ENCODE measurements at places on chromosomes 2 and 18. TPM values are rescaled to one million over a fixed set of nuclear protein-coding genes. Genes with fewer than 3 reads are reported as not detected.

DNA sequence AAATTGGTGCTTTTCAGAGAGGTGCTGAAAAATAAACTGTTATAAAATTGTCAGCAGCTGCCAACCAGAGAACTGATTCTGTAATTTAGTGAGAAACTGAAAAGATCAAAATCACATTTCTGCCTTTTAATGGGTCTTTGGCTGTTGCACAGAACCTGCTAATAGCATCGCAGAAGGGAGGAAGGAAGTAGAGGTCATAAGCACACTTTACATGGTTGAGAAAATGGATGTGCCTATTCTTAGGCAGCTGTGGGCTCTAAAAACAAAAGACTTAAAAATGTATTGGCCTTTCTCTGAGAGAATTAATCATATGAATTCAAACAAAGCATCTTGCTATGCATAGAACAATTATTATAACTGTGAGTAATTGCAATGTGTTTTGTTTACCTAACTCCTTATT lies 1186.9 kb downstream of the DSC3 start:
- no peak overlapping the region for H3K27ac ChIP-seq
- no peaks in the 10 kb centered on the region for H3K27me3 ChIP-seq
- DNase-seq: no peak
- H3K36me3 ChIP-seq: no peaks in the 10 kb centered on the region
- no peak overlapping the region for H3K4me3 ChIP-seq
- H3K4me1 ChIP-seq: no peaks in the 10 kb centered on the region

DNA sequence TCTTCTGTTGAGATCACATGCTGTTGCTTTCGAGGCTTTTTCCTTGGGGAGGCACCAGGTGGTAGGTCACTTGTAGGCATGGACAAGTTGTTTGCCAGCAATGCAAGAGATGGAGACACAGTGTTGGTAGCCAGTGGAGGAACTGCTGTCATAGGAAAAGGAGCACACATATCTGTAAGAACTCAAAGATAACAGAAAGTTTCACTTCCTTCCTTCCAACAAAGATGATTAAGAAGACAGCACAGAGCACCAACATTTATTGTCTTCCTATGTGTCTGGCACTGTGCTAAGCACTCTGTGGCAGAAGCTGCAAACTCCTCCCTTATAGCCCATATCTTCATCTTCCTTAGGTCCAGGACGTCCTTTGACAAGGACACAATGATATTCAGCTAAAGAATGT lies 64.5 kb upstream of the AMMECR1L start:
- no peaks in the 10 kb centered on the region for H3K4me1 ChIP-seq
- no peaks in the 10 kb centered on the region for H3K27me3 ChIP-seq
- H3K4me3 ChIP-seq: no peak overlapping the region
- peaks cover 36% of the 10 kb centered on the region for H3K36me3 ChIP-seq
- H3K27ac ChIP-seq: no peak overlapping the region
- peak; percentile 41 for DNase-seq

- no peak overlapping the region for H3K4me3 ChIP-seq
- H3K4me1 ChIP-seq: no peaks in the 10 kb centered on the region
- H3K27ac ChIP-seq: no peak overlapping the region
Measured at GRCh38 chr2:40360652-40361051, 91.2 kb downstream of the SLC8A1 start.

- H3K4me3 ChIP-seq: no peak overlapping the region
- H3K27ac ChIP-seq: no peak overlapping the region
- H3K36me3 ChIP-seq: peaks cover 4% of the 10 kb centered on the region
- H3K4me1 ChIP-seq: peaks cover 90% of the 10 kb centered on the region
- H3K27me3 ChIP-seq: no peaks in the 10 kb centered on the region
- no peak for DNase-seq
Measured at GRCh38 chr2:191840921-191841320, 6.0 kb downstream of the CAVIN2 start.

DNA sequence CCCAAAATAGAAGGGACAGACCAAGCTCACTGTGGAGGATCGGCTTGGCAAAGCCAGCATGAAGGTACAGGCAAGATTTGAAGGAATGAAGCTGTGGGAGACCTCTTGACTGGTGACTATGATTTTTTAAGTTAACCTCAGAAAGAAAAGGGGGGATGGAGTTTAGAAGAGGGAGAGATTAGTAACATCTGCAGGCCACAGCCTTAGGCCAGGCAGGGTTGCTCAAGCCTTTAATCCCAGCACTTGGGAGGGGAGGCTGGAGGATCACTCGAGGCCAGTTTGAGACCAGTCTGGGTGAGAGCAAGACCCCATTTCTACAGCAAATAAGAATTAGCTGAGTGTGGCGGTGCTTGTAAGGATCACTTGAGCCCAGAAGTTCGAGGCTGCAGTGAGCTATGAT lies 46.6 kb downstream of the ZNF532 start:
- DNase-seq: no peak
- H3K36me3 ChIP-seq: no peaks in the 10 kb centered on the region
- H3K4me3 ChIP-seq: no peak overlapping the region
- no peak overlapping the region for H3K27ac ChIP-seq
- H3K4me1 ChIP-seq: peaks cover 23% of the 10 kb centered on the region

GRCh38 chr2:235041221-235041917 lies 89.6 kb downstream of the SH3BP4 start:
- H3K4me3 ChIP-seq: no peak overlapping the region
- H3K4me1 ChIP-seq: no peaks in the 10 kb centered on the region
- no peaks in the 10 kb centered on the region for H3K27me3 ChIP-seq
- no peak overlapping the region for H3K27ac ChIP-seq
- no peaks in the 10 kb centered on the region for H3K36me3 ChIP-seq

GRCh38 chr2:147628971-147629421 lies 215.8 kb upstream of the ACVR2A start:
- H3K4me1 ChIP-seq: no peaks in the 10 kb centered on the region
- no peak overlapping the region for H3K4me3 ChIP-seq
- no peaks in the 10 kb centered on the region for H3K27me3 ChIP-seq
- DNase-seq: no peak

DNA sequence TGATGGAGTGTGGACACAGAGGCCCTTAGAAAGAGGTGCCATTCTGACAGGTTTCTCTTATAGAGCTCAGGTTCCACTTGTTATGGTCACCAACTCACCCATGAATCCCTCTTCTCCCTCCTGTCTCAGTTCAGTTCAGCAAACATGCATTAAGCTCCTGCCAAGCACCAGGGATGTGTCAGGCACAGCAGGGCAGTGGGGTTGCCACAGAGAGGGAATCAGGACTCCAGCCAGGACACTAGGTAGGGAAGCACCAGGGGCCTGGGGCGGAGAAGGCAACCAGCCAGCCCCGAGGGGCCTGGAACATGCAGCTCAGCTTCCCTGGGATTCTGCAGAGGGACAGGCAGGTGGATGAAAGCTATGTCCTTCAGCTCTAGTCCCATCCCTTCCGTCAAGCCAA lies 44.6 kb downstream of the TOGARAM2 start:
- no peak overlapping the region for H3K27ac ChIP-seq
- no peaks in the 10 kb centered on the region for H3K4me1 ChIP-seq
- no peak overlapping the region for H3K4me3 ChIP-seq
- H3K27me3 ChIP-seq: no peaks in the 10 kb centered on the region

DNA sequence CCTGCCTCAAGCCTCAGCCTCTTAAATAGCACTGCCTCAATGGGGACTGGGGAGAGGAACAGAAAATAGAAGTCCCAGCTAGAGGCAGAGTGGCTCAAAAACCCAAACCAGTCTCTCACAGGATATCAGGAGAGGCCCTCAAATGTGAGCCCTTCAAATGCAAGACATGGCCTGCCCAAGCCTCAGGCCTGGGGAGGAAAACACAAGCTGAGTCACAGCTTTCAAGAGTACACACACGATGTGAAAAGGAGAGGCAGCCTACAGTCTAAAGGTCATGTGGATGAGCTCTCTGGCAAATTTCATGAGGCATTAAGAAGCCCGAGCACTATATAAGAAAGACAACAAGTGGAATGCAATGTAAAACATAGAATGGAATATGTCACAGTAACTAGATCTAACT lies 316.6 kb upstream of the MEX3C start:
- H3K4me1 ChIP-seq: no peaks in the 10 kb centered on the region
- H3K36me3 ChIP-seq: no peaks in the 10 kb centered on the region
- H3K27ac ChIP-seq: no peak overlapping the region
- no peak overlapping the region for H3K4me3 ChIP-seq

DNA sequence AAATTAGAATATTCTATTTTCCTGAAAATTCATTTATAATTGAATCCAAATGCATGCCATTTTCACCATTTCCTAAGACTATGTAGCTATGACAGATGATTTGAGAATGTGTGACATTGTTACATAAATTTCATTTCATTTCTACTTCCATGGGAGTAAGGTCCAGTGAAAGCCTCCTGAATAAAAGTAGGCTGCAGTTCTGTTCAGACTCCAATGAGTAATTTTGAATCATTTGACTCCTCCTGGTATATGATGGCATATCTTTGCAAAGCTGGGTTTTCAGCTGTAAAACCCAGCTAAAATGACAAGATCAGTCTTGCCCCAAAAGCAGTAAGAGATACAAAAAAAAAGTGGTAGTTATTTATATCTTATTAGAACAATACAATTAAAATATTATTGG lies 101.0 kb upstream of the DNAJC10 start:
- H3K4me3 ChIP-seq: no peak overlapping the region
- no peaks in the 10 kb centered on the region for H3K36me3 ChIP-seq
- no peaks in the 10 kb centered on the region for H3K4me1 ChIP-seq
- DNase-seq: no peak
- no peaks in the 10 kb centered on the region for H3K27me3 ChIP-seq

- no peak overlapping the region for H3K27ac ChIP-seq
- H3K4me3 ChIP-seq: no peak overlapping the region
- DNase-seq: no peak
- H3K36me3 ChIP-seq: no peaks in the 10 kb centered on the region
- H3K27me3 ChIP-seq: no peaks in the 10 kb centered on the region
Measured at GRCh38 chr2:74671479-74671878, 17.4 kb downstream of the SEMA4F start.

- no peaks in the 10 kb centered on the region for H3K4me1 ChIP-seq
- no peaks in the 10 kb centered on the region for H3K36me3 ChIP-seq
- H3K27me3 ChIP-seq: no peaks in the 10 kb centered on the region
- H3K4me3 ChIP-seq: no peak overlapping the region
- no peak overlapping the region for H3K27ac ChIP-seq
Measured at GRCh38 chr2:147001061-147001460, 843.8 kb upstream of the ACVR2A start.

DNA sequence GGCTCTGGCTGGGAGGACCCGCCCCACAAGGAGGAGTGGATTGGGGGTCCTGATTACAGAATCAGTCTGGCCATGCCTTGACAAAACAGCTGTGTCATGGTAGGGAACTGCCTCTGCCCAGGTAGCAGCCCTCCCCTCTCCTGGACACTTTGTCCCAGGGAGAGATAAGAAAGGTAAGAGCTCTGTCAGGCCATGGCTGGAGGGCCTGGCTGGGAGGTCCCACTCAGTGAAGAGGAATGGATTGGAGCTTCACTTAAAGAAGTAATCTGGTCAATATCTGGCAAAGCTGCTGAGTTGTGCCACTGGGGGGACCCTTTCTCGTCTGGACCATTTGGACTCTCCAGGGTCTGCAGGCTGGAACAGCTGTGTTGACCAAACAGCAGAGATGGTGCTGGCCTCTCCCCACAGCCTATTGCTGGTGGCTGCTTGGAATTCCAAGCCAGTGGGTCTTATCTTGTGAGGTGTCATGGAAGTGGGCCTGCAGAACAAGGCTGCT lies 75.4 kb downstream of the EPC2 start:
- no peaks in the 10 kb centered on the region for H3K27me3 ChIP-seq
- no peak for DNase-seq
- no peak overlapping the region for H3K27ac ChIP-seq
- peaks cover 48% of the 10 kb centered on the region for H3K4me1 ChIP-seq
- no peak overlapping the region for H3K4me3 ChIP-seq

DNA sequence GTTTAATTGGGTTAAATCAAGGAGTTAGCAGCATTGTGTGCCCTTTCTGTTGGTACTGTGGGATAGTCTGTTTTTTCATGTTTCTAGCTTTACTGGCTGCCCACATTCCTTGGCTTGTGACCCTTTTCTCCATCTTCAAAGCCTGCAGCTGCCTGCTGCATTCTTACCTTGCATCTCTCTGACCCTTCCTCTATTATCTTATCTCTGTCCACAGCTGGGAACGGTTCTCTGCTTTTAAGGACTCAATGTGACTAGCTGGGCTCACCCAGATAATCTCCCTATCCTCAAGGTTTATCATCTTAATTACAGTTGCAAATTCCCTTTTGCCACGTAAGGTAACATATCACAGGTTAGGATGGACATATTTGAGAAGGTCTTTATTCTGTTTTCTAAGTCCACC lies 199.7 kb downstream of the KCNS3 start:
- H3K4me3 ChIP-seq: no peak overlapping the region
- no peaks in the 10 kb centered on the region for H3K4me1 ChIP-seq
- no peak for DNase-seq

DNA sequence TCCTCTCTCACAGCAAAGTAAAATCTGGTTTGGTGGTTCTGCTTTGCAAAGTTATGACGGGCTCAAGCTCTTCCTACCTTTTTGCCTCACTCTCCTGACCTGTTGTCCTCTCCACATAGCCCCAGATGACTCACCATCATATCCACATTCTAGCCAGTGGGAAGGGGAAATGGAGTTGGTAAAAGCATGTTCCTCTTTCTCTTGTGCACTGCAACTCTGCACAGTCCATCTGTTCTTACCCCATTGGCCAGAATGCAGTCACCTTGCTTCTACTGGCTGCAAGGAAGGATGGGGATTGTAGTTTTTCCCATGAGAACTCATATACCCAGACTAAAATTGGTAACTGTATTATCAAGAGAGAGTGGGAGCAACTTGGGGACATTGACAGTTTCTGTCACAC lies 50.4 kb upstream of the SMIM21 start:
- H3K4me3 ChIP-seq: no peak overlapping the region
- no peaks in the 10 kb centered on the region for H3K4me1 ChIP-seq
- H3K36me3 ChIP-seq: no peaks in the 10 kb centered on the region
- peak; percentile 46 for DNase-seq
- no peaks in the 10 kb centered on the region for H3K27me3 ChIP-seq

The CCBE1 gene
- not detected for total RNA-seq

The LCT gene
- 0.19 TPM for total RNA-seq

The ZNF512 gene
- total RNA-seq: 43.7 TPM

The ACVR1C gene
- not detected for total RNA-seq

The DLX1 gene
- total RNA-seq: 1.0 TPM

Data from Karpas-422 (cell line).